ENCODE measurements at places on chromosomes 16 and 17.

DNA sequence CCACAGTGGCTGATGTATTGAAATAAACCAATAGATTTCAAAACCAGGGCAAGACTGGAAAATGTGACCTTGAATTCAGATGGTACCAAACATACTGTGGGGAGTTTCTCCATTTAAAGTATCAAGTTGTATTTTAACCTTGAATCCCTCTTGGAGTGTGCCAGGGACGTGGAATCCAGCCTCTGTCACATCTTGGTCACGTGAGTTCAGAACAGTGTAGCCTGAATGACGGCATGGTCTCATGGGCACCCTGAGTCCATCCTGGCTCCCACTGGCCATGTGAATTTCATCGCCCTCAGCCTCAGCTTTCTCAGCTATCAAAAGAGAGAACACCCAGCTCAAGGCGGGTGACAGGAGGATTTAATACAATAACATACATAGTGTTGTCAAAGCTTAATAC lies 6.8 kb downstream of the ZNF771 start:
- DNase-seq, result no peak

DNA sequence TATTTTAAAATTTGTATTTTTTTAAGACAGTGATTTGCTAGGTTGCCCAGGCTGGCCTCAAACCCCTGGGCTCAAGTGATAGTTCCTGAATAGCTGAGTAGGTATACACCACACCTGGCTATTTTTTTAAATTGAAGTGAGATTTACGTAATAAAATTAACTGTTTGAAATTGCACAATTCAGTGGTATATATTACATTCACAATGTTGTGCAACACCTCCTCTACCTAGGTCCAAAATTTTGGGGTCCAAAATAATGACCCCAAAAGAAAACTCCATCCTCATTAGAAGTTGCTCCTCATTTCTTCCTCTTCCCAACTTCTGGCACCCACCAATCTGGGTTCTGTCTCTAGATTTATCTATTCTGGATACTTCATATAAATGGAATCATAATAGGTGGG lies 3.0 kb upstream of the SMARCD2 start:
- DNase-seq, result no peak

GRCh38 chr16:16151315-16151714 lies 72.0 kb downstream of the ABCC6 start:
- no peak for DNase-seq

GRCh38 chr16:79618692-79619050 lies 18.1 kb upstream of the MAF start:
- no peak for DNase-seq

GRCh38 chr17:19733953-19734526 lies 14.1 kb downstream of the ALDH3A1 start:
- DNase-seq, result no peak

GRCh38 chr17:28394337-28395116 lies 11.5 kb downstream of the SLC46A1 start:
- no peak for DNase-seq

DNA sequence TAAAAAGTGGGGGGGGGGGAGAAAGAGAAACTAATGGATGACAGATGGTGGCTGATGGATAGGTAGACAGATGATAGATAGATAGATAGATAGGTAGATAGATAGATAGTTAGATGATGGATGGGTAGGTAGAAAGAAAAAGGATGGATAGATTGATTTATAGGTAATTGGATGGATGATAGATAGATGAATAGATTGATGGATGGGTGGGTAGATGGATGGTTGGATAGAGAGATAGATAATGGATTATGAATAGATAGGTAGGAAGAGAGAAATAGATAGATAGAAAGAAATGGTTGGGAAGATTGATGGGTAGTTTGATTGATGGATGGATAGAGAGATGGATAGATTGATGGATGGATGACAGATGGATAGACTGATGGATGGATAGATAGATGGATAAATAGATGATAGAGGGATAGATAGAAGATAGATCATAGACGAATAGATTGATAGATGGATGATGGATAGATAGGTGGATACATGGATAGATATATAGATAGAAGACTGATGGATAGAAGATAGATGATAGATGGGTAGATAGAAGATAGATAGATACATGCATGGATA lies 337.1 kb downstream of the C16orf95 start:
- DNase-seq, result no peak

DNA sequence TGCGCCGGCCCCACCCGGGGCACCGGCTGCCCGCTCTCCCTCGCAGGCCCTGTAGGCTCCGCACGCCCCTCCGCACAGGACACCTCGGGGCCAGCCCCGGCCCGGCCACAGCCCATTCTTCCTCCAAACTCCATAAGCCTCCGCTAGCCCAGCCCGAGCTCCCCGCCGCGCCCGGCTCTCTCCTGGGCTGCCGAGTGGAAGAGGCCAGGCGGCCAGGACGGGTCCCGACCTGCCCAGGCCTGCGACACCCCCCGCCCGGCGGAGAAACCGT lies 397 bp downstream of the NCOR1 start:
- no peak for DNase-seq

GRCh38 chr17:32485261-32486110 lies 1.3 kb upstream of the CDK5R1 start:
- DNase-seq, result no peak

GRCh38 chr16:69310653-69311532 lies at the start of gene VPS4A:
Gene VPS4A, plus strand, starts transcription at chr16:69311350. Its CDS starts 162 bp downstream, at chr16:69311512.
- peak; percentile 95 for DNase-seq

GRCh38 chr17:66492561-66493005 lies 190.2 kb downstream of the PRKCA start:
- no peak for DNase-seq

DNA sequence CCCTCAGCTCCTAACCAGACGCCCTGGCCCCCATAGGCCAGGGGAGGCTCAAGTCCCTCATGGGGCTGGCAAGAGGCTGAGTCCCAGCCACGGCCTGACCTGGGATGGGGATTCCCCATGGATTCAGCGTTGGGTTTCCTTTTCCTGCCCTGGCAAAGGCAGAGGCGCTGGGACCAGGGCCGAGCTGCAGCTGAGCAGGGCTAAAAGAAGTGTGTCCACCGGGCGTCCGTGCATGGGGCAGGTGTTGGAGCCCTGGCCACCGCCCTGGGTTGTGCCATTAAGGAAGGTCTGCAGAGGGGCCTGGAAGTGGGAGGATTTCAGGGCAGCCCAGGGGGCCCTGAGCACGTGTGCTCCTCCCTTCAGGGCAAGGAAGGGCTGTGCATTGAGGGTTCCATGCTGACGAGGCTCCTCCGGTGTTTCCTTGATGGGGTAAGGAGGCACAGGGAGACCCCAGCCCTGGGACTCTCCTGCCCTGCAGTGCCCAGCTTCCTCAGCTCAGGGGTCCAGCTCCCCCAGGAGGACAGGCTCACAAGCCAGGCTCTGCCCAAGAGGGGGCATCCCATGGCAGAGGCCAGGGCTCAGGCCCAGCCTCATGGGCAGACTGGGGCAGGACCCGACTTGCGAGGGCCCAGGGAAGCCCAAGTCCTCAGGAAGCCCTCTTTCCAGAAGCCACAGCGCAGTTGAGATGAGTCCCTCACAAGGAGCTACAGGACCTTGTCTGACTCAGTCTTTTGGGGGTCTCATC lies 10.1 kb downstream of the TBC1D26 start:
- no peak for DNase-seq

- DNase-seq, result no peak
These were observed 3.8 kb downstream of the CEP131 start for GRCh38 chr17:81218991-81219390.

DNA sequence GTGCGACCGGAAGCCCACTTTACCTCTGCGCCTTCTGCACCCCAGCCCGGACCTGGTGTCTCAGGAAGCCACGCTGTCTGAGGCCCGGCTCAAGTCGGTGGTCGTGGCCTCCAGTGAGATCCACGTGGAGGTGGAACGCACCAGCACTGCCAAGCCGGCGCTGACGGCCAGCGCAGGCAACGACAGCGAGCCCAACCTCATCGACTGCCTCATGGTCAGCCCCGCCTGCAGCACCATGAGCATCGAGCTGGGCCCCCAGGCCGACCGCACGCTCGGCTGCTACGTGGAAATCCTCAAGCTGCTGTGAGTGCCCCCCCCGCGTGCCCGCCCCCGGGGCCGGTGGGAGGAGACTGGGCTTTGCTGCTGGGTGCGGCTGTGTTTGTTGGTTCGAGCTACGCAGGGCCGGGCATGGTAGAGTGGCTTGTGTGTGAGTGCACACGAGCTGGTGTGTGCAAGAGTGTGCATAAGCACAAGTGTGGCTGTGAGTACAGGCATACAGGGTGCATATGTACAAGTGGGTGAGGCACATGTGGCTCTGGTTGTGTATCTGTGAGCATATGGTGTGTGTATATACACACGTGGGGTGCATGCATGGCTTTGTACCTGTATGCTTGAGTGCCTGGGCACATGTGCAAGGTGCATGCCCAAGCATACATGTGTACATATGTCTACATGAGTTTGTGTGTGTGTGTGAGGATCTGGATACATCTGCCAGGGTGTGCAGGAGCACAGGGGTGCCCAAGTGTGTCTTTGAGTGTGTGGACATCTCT lies 100.6 kb upstream of the PLCG2 start:
- DNase-seq, result no peak

DNA sequence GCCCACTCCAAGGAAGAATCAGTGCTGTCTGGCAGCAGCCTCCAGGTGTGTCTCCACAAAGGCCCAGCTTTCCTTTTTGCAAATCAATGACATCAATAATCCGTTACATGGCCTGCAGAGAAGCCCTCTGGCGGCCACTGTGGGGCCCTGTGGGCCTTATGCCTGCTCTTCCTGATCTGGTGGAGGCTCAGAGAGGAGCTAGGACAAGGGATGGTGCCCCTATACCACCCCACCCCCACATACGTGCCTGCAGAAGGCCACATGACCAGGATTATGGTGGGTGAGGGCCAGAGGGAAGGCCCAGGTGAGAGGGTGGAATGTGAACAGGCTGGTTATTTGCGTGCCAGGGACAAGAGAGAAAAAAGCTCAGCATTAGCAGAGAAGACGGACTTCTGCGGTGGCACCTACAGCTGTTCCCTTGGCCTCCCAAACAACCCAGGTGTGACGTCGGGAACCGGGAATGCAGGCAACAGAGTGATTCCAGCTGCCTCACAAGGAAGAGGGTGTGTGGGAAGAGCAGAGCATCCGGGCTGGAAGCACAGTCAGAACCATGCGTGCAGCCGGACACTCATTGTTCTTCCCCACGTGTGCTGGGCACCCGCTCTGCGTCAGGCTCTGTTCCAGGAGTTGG lies 22.5 kb downstream of the EIF4A3 start:
- peak; percentile 76 for DNase-seq

- DNase-seq, result peak; percentile 36
These were observed 333.1 kb upstream of the GOT2 start for GRCh38 chr16:59067205-59067604.

DNA sequence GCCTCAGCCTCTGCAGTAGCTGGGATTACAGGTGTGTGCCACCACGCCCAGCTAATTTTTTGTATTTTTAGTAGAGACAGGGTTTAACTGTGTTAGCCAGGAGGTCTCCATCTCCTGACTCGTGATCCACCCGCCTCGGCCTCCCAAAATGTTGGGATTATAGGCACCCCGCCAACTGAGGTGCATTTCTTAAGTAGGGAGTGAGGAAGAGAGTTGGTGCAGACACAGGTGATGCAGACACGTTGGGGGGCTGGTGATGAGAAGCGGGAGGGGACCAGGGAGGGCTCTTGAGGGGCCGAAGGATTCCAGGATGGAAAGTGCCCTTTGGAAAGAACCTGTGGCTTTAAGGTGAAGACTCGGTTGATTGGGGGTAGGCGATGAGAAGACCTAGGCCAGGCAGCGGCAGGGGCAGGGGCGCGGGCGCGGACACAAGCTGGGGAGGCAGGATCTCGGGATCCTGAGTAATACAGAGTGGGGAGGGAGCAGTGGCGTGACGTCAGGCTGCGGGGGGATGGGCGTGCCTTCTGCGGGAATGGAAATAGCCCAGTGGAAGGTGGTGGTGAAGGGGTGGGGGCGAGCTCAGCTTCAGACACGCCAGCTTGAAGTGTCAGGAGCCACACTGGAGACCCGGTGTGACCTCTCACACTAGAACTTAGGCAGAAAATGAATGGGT lies 2.5 kb upstream of the ATP6V0C start:
- no peak for DNase-seq

- DNase-seq, result no peak
These were observed 452.4 kb upstream of the C16orf82 start for GRCh38 chr16:26614237-26614841.

DNA sequence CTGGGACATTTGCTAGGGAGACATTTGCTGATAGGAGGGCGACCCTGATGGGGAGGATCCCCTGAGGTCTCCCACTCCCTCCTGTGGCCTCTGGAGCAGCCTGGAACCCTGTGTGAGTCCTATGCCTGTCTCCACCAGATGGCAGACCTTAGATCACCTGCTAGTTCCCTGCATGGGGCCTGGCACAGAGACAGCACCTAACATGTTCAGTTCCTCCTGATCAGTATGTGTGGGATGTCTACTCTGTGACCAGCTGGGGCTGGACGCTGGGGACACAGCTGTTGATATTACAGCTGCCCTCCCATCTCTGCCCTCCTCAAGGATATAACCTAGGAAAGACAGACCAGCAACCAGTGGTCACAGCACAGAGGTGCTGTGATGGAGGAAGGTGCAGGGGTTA lies 1.1 kb upstream of the ADCY7 start:
- DNase-seq, result no peak

GRCh38 chr16:2082983-2083364 lies 35.2 kb downstream of the TSC2 start:
- DNase-seq, result no peak

GRCh38 chr17:71987634-71988033 lies 133.2 kb upstream of the SOX9 start:
- peak; percentile 62 for DNase-seq

DNA sequence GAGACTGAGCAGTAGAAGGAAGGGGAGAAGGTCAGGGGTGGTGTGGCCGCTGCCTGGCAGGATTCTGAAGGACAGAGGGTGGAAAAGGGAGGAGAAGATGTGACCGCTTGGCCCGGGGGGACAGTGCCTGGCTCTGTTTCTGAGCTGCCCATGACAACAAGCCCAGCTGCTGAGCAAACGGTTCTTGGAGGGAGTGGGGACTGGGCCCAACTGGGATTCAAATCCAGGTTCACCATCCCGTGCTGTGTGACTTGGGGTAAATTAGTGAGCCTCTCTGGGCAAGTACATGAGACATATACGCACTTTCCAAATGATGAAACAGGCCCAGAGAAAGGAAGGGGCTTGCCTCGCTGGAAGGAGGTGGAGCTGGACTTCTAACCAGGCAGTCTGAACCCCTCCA lies 23.3 kb downstream of the SEC14L5 start:
- DNase-seq, result no peak

DNA sequence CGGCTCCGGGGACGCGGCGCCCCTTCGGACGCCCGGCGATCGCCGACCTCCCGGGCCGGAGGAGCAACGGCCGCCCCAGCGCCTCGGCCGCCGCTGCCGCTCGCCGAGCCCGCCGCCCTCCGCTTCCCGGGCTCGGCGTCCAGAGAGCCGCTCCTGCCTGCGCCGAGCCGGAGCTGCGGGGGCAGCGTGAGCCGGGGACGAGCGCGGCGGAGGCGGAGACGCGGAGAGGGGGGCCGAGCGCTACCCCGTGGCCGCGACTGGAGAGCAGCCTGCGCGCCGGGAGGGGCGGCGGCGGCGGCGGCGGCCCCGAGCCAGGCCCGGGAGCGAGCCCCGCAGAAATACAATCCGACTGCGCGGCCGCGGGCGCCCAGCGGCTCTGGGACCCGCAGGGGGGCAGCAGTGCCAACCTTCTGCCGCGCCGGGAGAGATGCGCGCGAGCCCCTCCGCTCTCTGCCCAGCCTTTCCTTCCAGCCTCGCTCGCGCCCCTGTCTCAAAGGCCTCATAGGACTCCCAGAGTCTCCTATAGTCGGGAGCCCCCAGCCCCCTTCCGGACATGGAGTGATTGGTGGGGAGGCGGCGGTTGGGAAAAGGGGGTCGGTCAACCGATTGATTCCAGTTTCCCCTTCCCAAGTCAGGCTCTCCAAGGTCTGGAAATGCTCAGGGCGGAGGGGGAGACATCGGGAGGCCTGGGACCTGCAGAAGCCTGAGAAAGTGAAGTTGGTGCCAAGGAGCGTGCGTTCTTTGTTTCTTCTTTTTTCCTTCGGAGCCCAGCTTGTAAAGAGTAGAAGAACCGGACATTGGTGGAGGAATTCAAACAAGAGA lies 1.0 kb upstream of the SDK2 start:
- DNase-seq, result peak; percentile 66

Measured in mammary epithelial cell (primary cell).